ENCODE measurements at places on chromosomes 13 and 19.

GRCh38 chr13:42649141-42649540 is 75.2 kb downstream of the TNFSF11 start:
- no peak for DNase-seq

DNA sequence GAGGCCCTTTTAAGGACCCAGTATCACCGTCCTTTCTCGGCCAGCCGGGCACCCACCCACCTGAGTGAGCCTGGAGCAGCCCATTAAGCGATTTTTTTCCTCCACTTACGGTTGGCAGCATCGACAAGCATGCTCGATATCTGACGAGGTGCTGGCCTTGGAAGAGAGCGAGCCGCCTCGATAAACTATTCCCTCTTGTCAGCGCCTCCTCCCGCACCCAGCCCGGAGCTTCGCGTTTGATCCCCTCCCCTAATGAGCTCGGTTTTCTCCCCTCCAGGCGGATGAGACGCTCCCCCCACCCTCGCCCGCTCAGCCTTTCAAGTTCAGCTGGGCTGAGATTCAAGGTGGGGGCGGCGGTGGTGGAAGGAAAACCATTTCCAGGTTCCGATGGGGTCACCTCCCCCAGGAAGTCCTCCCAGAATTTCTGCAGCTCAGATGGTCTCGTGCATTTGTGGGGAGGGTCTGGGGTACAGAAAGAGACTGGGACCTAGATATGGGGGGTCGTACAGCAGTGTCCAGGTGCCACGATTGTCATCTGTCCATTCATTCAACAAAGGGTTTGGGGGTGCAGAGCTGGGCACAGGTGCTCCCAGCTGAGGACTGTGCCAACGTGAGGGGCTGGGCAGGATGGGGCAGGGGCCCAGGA is 18.9 kb upstream of the ONECUT3 start:
- no peak for DNase-seq

- DNase-seq, result no peak
Measured at GRCh38 chr13:19961924-19962323, 3.4 kb downstream of the ZMYM2 start.

DNA sequence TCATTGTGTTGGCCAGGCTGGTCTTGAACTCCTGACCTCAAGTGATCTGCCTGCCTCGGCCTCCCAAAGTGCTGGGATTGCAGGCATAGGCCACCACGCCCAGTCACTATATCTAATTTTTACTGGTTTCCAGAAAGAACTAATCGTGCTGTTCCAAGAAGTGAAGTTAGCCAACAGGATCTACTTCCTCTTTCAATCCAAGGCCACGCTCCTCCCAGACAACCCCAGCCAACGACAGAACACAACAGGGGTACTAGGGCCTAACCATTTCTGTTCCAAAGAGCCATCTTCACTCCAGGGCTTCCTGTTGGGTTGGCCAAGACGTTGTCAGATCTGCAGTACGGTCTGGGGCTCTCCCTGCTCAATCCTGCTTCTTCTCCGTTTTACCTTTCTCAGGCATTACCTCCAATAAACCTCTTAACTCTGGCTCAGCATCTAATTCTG is 7.0 kb upstream of the LSM14A start:
- DNase-seq, result no peak

DNA sequence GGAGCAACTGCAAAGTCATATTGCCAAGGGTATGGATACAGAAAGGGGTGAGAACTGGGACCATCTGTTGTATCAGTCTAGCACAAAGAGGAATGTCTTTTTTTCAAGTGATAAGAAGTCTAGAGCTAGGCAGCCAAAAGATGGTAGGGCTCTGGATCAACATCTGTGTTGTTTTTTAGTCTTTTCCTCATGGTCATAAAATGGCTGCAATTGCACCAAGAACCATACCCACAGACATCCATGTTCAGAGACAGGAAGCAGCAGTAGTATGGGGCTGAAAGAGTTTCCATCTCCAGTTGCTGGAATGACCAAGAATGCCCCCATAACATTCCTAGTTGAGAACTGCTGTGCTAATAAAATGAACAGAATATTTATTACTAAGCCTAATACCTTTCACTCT is 25.6 kb downstream of the KCNC3 start:
- no peak for DNase-seq

DNA sequence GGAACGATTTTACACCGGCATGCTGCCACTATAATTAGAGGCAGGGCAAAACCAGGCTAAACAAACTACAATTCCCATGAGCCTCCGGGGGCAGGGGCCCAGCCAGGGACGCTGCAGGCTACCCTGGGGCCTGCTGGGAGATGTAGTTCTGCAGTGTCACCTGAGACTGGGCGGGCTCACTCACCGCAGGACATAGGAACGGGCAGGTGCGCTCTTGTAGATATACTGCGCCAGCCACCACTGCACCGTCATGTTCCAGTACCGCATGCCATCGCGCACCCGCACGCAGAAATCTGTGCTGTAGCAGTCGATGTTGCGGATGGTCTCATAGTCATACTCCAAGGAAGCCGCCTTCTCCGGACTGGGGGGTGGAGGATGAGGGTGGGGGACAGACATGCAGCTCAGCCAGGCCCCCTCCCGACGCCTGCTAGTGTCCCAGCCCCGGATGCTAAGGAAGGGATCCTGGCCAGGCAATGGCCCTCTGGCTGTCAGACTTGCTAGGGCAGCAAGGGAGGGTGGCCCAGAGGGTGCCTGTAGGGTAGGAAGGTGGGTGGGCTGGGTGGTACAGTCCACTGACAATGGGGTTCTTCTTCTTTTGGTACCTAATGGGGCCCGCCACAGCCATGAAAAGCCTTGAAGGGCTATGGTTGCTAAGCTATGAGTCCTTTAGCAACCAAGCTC is 5.8 kb upstream of the TMC4 start:
- peak; percentile 37 for DNase-seq

- no peak for DNase-seq
Measured at GRCh38 chr13:26509491-26509890, 48.0 kb upstream of the WASF3 start.

GRCh38 chr13:109412283-109412901 is 374.0 kb downstream of the IRS2 start:
- peak; percentile 22 for DNase-seq

DNA sequence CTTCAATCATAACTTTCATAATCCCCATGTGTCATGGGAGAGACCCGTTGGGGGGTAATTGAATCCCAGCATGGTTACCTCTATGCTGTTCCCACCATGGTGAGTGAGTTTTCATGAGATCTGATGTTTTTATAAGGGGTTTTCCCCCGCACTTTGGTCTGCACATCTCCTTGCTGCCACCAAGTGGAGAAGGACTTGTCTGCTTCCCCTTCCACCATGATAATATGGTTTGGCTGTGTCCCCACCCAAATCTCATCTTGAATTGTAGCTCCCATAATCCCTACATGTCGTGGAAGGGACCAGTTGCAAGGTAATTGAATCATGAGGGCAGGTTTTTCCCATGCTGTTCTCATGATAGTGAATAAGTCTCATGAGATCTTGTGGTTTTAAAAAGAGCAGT is 524.9 kb downstream of the SLITRK5 start:
- DNase-seq, result no peak

DNA sequence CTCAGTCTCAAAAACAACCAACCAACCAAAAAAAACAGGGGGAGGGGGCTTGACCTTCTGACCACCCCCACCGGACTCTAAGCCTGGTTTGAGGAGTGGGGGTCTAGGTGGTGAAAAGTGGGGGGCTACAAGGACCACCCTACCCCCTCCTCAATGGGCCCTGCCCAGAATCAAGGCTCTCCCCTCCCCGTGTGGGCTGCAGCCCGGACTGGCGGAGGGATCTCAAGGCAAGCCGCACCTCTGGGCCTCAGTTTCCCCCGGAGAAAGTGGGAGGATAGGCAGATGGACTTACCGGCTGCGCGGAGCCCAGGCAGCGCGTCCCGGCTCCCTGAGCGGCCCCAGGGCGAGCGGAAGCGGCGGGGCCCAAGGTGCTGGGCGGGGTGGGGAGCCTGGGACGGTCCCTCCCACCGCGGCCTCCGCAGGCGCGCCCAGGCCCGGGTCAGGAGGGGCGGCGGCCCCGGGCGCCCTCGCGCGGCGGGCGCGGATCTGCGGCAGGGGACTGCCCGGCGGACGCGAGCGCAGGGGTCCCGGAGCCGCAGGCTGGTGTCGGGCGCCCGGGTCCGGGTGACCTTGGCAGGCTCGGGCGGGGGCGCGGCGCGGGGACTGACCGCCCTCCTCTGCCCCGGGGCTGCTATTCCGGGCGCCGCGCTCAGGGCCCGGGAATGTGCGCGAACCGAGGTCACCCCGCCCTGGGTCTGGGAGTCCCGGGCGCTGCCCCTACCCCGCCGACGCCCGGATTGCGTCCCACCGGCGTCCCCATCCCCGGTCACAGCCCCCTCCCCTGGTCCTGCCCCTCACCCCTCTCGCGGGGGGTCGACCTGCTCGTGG is at the start of gene ADAMTSL5:
TSS of gene ADAMTSL5 (minus strand) at position 349 of the 828 bp plus-strand sequence. CDS start 2,076 bp downstream, outside the sequence.
- DNase-seq, result peak; percentile 81

GRCh38 chr13:39554371-39554770 is 48.6 kb downstream of the LHFPL6 start:
- DNase-seq, result no peak

- no peak for DNase-seq
Measured at GRCh38 chr13:32737111-32737571, 150.9 kb downstream of the PDS5B start.

DNA sequence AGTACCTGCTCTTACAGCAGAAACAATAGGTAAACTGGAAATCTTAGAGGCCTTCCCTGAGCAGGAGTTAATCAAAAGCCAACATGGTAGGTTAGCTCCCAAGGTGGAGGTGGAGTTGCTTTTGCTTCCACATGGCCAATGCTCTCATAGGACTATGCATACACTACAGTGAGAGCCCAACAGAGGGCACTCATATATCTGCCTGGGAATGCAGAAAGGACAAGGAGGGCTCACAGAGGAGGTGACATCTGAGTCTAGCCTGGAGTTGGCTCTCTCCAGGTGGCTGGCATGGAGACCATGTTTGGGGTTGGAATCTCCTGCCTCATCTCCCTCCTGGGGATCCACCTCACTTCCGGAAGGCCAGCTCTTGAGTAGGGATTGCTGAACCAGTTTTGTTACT is 34.6 kb downstream of the ATP8A2 start:
- peak; percentile 19 for DNase-seq

DNA sequence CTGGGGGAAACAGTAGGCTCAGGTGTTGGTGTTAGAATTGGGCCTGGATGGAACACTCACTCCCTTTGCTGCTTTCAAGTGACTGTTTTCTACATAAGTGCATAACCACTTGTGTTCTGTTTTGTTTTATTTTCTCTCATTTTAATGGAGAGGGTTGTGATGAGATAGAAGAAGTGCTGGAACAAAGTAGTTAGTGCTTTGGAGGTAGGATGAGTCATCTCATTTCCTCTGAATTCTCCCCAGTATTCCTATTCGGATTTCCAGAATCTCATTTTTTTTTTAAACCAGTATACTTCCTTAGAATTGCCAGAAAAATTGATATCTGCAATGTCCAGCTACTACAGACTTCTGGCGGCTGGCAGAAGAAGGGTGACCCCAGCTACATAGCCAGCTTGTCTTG is 575.9 kb downstream of the MYO16 start:
- DNase-seq, result peak; percentile 40

DNA sequence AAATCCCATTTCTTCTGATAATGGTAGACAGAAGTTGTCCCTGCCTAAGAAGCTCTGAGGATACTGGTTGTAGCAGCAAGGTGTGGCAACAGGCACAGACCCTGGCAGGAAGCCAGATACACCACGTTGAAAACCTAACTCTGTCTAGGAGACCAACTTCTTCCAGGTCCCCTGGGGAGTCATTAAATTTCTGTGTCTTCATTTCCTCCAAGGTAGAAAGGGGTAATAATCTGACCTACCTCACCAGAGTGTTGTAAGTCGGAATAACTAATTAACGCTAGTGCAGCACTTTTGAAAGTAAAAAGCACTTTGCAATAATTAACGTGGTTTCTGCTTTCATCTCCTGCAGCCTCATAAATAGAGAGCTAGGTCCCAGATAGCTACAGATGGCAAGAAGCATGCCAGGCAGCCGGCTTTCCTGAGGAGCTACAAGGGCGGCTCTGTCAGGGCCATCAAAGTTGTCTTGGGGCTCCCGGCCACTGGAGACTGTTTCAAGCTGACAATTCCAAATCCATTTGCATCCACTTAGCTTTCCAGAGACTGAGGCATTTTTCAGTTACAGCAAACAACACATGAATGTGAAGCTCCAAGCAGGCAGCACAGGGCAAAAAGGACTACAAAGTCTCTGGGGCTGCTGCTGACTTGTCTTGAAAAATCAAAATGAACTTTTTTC is 176.2 kb downstream of the FOXO1 start:
- DNase-seq, result no peak

DNA sequence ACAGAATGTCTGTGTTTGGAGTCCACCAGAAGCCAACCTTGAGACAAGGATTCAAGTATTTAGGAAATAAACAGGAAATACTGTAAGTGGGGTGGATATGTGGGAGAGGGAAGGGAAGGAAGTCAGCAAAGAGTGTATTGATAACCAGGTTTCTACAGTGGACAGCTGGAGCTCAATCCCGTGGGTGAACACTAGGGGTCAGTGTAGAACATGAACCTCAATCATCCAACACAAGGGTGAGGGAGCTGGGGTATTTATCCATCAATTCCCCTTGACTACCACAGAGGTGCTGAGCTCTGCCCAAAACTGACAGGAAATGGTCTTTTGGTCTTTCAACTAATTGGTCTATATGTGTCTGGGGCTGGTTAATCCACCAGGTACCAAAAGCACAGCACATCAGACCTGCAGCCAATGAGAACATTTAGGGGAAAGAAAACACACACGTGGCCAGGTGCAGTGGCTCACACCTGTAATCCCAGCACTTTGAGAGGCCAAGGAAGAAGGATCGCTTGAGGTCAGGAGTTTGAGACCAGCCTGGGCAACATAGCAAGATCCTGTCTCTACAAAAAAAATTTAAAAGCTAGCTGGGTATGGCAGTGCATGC is 5.6 kb upstream of the SYDE1 start:
- peak; percentile 56 for DNase-seq

GRCh38 chr13:19153782-19154450 is 27.7 kb downstream of the TUBA3C start:
- no peak for DNase-seq

DNA sequence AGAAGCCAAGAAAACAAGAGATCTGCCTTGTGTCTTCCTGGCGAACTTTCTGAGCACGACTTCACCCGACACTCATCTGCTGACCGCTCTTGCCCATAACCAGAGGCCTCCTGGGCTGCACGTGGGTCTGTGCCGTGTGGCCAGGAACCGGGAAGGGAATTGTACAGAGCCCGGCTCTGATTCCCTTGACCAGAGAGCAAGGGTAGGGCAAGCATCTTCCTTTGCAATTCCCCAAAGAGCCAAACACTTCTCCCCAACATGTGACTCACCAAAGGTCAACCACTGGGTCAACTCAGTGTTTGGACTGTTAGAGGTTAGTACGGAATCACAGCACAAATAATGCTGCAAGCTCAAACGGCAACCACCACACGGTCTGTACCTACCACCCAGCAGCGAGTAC is 48.9 kb downstream of the KLF2 start:
- peak; percentile 77 for DNase-seq

- DNase-seq, result no peak
Measured at GRCh38 chr13:40580566-40581276, 85.7 kb downstream of the FOXO1 start.

- peak; percentile 30 for DNase-seq
Measured at GRCh38 chr19:1407528-1408299, at the start of gene DAZAP1. Gene DAZAP1, plus strand, starts transcription at chr19:1407586. Its CDS starts 188 bp downstream, at chr19:1407774.

GRCh38 chr13:75550159-75550567 is 572 bp downstream of the UCHL3 start:
- DNase-seq, result peak; percentile 86

- DNase-seq, result peak; percentile 42
Measured at GRCh38 chr13:81377921-81378320, 1037.0 kb upstream of the SPRY2 start.

GRCh38 chr19:4870025-4870700 is 2.7 kb upstream of the PLIN3 start:
- DNase-seq, result peak; percentile 99

- no peak for DNase-seq
Measured at GRCh38 chr19:55442372-55442961, 633 bp downstream of the SHISA7 start.
